ENCODE measurements at places on chromosomes 13 and 19.
A peak's percentile ranks its signal among the peaks of the same experiment; 100 is the strongest.

DNA sequence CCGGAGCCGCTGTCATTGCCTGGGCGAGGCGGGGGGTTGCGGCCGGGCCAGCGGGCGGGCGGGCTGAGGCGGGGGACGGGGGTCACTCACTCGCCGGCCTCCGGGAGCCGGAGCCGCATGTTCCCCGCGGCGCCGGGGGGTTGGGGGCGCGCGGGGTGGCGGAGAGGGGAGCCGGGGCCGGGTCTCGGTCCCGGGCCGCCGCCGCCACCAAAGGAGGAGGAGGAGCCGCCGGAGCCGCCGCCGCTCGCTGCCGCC is 149 bp downstream of the MED26 start:
- no peak for DNase-seq

DNA sequence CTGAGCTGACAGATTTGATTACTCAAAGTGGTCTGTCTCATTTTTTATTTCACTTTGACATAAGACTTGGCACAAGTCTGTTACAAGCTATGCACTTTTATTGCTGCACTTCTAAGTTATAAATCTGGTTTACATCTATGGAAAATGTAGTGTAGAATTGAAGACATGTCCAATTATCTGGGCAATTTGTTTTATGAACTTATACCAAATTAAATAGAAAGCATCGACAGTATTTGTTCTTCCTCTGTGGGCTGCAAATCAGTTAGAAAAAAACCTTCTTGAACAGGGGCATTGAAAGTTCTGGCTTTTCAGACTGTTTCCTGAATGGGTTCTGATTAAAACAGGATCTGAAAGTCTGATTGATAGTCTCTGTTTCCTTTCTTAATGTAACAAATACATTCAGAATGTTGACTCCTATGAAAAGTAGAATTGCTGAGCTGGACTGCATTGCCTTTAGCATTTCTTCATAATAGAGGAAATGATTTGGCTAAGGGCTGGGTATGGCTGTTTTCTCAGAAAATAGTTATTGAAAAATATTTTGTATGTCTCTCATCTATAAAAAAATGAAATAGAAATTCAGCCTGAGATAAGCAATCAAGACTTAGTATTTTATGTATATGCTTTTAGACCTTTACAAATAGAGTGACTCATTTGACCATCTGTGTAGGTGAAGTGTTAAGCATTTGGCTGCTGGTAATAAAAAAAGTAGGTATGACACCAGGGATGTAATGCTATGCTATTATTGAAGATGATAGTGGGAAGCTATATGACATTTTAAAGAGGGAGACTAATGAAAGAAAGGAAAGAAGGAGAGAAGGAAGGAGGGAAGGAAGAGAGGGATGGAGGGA is 210.9 kb upstream of the SPRY2 start:
- no peak for DNase-seq

GRCh38 chr19:33325920-33326319 is 23.6 kb upstream of the CEBPA start:
- DNase-seq: no peak

DNA sequence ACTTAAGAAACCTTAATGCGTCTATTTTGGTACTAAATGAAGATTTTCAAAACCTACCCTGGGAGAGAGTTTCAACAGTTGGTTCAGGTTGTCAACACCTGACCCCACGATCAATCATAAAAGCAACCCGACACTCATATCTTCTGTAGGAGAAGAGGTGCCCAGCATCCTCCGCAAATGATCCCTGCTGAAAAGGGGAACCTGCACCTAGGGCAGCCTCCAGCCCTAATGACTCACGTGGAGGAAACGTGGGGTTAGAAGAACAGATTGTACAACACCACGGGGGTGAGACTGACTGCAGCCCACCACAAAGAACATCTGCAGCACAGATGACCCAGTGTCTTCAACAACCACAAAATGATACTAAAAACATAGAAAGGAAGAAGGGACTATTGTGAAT is 116.3 kb downstream of the RAB20 start:
- DNase-seq: no peak

- DNase-seq: no peak
Observed at GRCh38 chr13:34210341-34210740, 392.4 kb downstream of the RFC3 start.

DNA sequence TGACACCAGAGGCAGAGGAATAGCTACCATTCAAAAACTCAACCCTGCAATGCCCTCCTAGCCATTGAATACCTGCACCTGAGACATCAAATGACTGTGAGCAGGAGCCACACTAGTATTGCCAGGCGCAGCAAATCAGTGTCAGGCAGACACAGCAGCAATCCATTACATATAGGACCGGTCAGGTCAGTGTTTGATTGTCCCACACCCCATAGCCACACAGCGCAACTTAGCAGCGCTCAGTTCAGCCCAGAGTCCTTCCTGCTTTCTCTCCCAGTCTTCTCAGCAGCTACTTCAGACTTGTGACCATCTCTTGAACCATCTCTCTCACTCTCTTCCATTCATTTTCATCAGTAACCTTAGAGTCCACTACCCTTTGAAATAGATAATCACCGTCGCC is 181.6 kb upstream of the GPR12 start:
- no peak for DNase-seq

- DNase-seq: no peak
Observed at GRCh38 chr13:98221234-98221633, 44.2 kb upstream of the RNF113B start.

DNA sequence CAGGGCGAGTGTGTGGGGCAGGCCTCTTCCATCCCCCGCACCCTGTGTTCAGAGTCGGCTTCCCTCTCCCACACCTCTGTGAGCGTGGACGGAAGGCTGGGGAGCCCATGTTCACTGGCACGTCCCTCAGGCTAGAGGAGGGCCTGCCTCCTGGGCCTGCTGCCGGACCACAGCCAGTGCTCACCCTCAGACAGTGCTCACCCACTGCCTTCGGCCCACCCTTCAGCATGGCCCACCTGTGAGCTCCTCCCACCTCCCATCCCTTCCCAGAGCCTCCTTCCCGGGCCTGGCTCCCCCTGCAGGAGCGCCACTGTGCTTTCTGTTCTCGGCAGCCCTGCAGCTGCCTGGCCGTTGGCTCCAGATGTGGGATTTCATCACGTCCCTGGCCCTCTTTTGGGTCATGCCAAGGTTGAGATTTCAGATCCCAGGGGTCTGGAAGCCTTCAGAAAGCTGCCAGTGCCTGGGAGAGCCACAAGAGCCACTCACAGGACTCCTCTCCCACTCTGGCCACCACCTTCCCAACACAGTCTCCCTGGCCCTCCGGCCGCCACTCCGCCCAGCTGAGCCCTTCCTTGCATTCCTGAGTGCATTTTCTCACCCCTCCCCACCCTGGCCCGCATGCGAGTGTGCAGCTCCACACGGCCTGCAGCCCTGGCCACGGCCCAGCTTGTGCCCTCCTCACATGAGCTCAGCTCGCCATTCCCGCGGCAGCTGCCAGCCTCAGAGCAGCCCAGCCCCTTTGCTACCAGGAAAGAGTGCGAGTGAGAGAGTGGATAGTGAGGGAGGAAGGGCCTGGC is 25.3 kb downstream of the CAPN12 start:
- DNase-seq: no peak

- DNase-seq: no peak
Observed at GRCh38 chr19:38734176-38734425, 10.2 kb downstream of the CAPN12 start.

- DNase-seq: peak; percentile 17
Observed at GRCh38 chr19:11577451-11578257, at the start of gene ACP5. Gene ACP5, minus strand, starts transcription at chr19:11577645. Its CDS starts 328 bp downstream, at chr19:11577317.

- DNase-seq: peak; percentile 74
Observed at GRCh38 chr19:44951179-44952159, 3.7 kb upstream of the CLPTM1 start.

DNA sequence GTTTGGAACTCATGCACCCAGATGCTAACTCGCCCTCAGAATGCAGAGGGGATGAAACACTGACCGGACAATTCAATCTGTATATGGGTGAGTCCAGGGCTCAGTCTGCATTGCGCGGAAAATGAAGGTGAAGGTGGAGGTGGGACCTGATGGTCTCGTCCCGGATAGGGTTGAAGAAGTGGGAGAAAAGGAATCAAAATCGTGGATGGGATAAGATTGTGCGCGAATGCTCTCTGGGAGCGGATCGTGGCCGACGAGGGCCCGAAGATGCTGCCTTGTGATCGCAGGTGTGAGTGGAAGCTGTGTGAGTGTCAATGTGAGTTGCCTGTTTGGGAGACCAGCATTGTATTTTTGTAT is 594 bp upstream of the ZNF850 start:
- DNase-seq: no peak

DNA sequence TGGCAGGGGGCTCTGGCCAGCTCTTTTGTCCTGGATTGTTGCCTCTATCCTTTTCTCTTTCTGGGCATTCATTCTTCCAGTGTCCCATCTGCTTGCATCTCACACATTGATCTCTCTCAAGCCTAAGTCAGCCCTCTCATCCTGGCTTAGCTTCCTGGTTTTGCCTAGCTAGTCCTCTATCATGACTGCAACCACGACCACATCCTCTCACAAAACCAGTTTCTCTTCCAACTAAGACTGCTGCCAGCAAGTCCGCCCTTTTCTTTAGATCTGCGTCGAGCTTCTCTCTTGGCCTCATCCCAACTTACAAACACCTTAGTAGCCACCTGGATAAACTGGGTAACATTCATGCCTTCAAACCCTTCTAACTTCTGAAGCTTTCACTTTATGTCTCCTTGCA is 212.2 kb upstream of the HTR2A start:
- no peak for DNase-seq

DNA sequence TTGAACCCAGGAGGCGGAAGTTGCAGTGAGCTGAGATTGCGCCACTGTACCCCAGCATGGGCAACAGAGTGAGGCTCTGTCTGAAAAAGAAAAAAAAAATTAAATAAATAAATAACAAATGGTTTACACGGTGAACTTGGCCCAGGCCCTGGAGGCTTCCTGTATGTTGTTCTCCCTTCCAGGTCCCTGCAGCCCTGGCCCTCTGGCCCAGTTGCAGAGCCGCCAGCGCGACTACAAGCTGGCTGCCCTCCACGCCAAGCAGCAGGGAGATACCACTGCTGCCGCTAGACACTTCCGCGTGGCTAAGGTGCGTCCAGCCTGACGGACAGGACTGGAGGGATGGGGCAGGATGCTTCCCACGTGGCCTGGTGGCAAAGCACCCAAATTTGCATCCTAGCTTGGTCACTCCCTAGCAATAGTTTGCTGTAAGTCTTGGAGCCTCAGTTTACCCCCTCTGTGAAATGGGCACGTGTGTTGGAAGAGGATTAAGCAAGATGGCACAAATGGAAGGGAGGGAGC is 11.9 kb downstream of the CC2D1A start:
- no peak for DNase-seq

- no peak for DNase-seq
Observed at GRCh38 chr13:101654883-101655282, 202.4 kb downstream of the ITGBL1 start.

- DNase-seq: no peak
Observed at GRCh38 chr19:3817761-3818160, 31.6 kb upstream of the MATK start.

DNA sequence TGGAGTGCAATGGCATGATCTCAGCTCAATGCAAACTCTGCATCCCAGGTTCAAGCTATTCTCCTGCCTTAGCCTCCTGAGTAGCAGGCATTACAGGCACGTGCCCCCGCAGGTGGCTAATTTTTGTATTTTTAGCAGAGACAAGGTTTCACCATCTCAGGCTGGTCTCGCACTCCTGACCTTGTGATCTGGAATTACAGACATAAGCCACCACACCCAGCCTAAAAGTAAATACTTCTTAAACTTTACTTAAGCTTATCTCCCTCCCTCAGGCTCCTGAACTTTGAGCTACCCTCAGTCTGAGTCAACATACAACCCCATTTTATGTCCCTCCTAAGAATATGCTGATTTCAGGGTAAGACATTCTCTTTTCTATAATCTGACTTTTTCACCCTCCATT is 66.1 kb downstream of the ZNF486 start:
- DNase-seq: no peak

GRCh38 chr13:95902741-95903140 is 150.5 kb downstream of the UGGT2 start:
- no peak for DNase-seq

- no peak for DNase-seq
Observed at GRCh38 chr13:97654236-97654635, 220.3 kb downstream of the RAP2A start.

GRCh38 chr13:104034891-104035290 is 968.7 kb upstream of the SLC10A2 start:
- no peak for DNase-seq
